ENCODE measurements at places on chromosomes 1 and 21.
A peak's percentile ranks its signal among the peaks of the same experiment; 100 is the strongest.

DNA sequence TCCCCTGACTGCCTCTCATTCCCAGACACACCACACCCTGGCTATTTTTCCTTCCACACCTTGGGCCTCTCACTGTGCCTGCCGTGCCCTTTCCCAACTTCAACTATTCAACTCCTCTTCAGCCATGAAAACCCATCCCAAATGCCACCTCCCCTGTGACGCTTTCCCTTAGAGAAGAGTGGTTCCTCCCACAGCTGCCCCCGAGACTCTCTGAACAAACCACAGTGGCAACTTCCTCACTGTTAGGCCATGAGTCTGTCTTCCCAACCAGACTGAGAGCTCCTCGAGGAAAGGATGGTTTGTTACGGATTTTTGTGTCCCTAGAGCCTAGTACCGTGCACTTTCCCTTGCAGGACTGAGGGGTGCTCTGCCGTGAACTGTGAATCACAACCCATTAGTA lies 59.2 kb downstream of the LRRN2 start:
- DNase-seq, result no peak

- no peak for DNase-seq
Measured at GRCh38 chr1:22849770-22850169, 122.9 kb downstream of the LACTBL1 start.

DNA sequence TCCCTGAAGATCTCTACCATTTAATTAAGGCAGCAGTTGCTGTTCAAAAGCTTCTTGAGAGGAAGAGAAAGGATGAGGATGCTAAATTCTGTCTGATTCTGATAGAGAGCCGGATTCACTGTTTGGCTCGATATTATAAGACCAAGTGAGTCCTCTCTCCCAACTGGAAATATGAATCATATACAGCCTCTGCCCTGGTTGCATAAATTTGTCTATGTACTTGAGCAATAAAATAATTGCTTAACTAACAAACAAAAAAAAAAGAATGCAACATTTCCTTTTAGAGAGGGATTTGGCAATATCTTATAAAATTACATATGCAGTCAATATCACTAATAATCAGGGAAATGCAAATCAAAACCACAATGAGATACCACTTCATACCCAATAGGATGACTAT lies 26.8 kb downstream of the ALDH9A1 start:
- DNase-seq, result peak; percentile 15

DNA sequence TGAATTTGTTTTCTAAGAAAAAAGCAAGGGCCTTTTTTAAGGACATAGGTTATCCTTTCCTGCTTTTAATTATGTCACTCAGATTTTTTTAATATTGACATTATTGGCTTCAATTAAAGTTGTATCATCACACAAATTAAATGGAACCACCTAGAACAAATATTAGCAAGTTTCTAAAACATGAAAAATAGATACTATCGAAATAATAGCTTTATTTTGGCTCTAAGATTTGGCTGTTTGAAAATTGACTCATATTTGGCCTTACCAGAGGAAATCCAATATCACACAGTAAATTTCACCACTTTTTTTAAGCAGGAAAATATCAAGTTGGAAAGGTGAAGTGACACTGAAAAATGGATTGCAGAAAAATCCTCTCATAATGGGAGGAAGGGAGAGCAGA lies 9.2 kb downstream of the DNASE2B start:
- DNase-seq, result no peak

- no peak for DNase-seq
Measured at GRCh38 chr1:167524651-167525050, 6.3 kb upstream of the CD247 start.

GRCh38 chr1:29368936-29369932 lies 132.9 kb downstream of the PTPRU start:
- no peak for DNase-seq

GRCh38 chr1:46621930-46622329 lies 5.3 kb upstream of the MOB3C start:
- DNase-seq, result no peak

DNA sequence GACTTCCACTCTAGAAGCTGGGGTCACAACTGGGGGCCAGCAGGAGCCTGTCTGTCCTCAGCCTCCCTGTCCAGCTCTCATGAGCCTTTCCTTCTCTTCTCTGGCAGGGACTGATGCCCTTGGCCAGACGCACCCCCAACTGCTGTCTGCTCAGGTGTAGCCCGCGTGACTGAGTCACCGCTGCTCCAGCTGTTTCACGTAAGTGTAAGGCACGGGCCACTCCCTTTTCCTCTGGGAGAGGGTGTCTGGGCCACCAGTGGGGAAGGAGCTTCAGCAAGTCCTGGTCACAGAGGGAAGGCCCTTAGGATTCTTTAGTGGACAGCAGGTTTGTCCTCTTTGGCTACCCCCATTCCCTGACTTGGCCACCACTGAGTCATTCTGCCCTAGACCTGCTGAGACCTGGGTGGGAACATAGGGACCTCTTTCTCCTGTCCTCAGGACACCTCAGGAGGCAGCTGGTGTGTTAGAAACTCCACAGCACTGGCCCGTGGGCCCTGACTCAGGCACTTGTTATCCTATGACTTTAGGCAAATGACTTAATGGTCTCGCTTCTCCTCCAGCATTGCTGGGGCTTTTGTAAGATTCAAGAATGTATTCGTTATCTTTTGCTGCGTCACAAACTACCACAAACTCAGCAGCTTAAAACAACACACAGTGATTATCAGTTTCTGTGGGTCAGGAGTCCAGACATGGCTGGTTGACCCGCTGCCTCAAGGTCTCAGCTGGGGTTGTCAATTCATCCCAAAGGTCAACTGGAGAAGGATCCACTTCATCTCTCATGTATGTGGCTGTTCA lies 64.8 kb downstream of the FAM163A start:
- peak; percentile 61 for DNase-seq

GRCh38 chr1:212070720-212071302 lies 35.3 kb downstream of the DTL start:
- no peak for DNase-seq

- DNase-seq, result no peak
Measured at GRCh38 chr1:235093696-235094592, 34.7 kb downstream of the TOMM20 start.

- DNase-seq, result peak; percentile 97
Measured at GRCh38 chr1:222167111-222167510, 380.8 kb downstream of the HHIPL2 start.

GRCh38 chr21:35057428-35057827 lies 8.3 kb upstream of the RUNX1 start:
- DNase-seq, result no peak

- no peak for DNase-seq
Measured at GRCh38 chr1:215890438-215890837, 323.3 kb downstream of the KCTD3 start.

DNA sequence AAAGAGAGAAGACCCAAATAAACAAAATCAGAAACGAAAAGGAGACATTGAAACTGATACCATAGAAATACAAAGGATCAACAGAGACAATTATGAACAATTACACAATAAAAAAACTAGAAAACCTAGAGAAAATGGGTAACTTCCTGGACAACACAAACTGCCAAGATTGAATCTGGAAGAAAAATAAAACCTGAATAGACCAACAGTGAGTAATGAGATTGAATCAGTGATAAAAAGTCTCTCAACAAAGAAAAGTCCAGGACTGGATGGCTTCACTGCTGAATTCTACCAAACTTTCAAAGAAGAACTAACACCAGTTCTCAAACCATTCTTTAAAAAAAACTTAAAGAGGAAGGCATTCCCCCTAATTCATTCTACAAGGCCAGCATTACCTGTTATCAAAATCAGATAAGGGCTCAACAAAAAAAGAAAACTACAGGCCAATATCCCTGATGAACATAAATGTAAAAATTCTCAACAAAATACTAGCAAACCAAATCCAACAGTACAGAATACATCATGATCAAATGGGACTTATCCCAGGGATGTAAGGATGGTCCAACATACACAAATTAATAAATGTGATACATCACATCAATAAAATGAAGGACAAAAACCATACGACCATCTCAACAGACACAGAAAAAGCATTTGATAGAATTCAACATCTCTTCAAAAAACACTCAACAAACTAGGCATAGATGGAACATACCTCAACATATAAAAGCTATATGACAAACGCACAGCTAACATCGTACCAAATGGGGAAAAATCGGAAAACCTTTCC lies 119.9 kb downstream of the ACBD6 start:
- no peak for DNase-seq

GRCh38 chr1:41385398-41386195 lies 24.4 kb downstream of the FOXO6 start:
- DNase-seq, result no peak

DNA sequence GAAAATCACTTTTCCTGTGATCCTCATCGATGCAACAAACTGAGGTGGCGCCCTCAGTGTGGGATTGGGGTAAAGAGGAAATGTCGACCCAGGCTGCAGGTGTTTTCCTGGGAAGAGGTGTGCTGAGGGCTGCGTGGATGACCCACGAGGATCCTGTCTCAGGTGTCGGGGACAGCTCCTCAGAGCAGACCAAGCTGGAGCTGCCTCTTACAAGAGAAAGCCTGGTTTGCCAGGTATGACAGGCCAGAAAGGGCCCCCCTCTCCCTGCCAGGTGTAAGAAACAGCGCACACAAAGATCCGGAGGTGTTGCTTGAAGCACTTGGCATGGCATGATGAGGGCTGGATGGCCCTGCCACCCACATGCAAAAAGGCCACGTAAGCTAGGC lies 12.6 kb downstream of the FHAD1 start:
- DNase-seq, result no peak

DNA sequence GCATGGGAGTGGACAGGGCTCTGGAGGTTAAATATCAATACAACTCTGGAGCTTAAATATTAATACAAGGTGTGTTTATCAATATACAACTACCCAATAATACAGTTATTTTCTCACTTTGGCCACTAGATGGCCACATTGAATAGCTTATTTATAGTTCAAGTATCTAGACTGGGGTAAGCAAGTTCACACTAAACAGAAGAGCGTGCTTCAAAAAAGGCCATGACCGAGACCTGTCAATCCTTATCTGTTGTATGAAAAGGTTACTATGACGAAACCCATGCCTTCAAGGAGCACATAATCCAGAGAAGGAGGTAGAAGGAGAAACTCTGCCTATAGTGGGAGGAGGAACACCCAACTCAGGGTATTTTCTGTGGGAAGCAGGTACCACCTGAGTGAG lies 29.1 kb downstream of the CHML start:
- DNase-seq, result no peak

DNA sequence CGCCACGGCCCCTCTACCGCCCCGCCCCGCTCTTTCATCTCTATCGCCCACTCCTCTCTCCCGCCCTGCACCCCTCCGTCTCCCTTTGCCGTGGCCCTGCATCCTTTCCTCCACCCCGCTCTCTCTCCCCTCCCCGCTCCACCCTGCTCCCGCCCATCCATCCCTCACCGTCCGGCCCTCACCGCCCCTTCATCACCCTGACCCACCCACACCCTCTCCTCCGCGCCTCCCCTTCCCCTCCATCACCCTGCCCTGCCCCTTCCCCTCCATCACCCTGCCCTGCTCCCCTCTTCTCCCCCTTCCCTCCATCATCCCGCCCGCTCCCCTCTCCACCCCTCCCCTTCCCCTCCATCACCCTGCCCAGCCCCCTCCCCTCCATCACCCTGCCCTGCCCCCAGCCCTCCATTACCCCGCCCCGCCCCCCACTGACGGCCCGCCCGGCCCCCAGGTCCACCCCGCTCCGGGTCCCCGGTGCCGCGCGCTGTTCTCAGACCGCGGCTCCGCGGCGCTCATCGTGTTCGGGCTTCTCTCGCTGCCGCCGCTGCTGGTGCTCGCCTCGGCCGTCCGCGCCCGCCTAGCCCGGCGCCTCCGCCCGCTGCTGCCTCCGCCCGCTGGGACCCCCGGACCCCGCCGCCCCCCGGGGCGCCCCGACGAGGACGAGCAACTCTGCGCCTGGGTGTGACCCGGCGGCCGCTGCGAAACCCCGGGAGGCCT lies 6.2 kb upstream of the ANKRD65 start:
- DNase-seq, result no peak

GRCh38 chr1:179021873-179022272 lies 3.8 kb upstream of the FAM20B start:
- DNase-seq, result no peak

GRCh38 chr1:44820328-44821239 lies 12.3 kb downstream of the BTBD19 start:
- no peak for DNase-seq

- DNase-seq, result no peak
Measured at GRCh38 chr1:67144696-67145095, 9.9 kb upstream of the C1orf141 start.

GRCh38 chr1:200699871-200700270 lies 30.2 kb upstream of the DDX59 start:
- DNase-seq, result no peak

DNA sequence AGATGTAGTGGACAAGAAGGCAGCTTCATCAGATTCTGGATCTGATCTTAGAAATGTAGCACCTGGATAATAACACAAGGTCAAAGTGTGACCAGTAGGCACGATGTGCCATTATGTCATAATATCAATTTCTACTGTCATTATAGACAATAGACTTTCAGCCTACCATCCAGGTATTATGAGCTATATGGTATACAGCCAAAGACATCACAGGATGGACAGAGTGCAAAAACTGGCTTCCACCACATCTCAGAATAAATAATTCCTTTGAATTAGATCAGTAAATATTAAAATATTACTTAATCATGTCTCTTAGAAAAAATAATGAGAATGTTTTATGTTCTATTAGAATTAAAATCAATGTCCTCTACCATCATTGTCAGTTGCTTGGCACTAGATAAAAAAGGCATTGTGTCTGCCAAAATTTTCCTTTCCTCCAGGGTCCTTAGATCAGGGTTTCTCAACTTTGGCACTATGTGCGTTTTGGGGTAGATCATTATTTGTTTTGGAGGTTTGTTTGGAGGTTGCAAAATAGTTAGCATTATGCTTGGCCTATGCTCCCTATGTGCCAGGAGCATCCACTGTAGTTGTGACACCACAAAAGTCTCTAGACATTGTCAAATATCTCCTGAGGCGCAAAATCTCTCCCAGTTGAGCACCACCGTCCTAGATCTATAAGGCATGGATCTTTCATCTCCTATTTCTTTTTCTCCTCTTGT lies 86.7 kb upstream of the NRIP1 start:
- DNase-seq, result no peak

DNA sequence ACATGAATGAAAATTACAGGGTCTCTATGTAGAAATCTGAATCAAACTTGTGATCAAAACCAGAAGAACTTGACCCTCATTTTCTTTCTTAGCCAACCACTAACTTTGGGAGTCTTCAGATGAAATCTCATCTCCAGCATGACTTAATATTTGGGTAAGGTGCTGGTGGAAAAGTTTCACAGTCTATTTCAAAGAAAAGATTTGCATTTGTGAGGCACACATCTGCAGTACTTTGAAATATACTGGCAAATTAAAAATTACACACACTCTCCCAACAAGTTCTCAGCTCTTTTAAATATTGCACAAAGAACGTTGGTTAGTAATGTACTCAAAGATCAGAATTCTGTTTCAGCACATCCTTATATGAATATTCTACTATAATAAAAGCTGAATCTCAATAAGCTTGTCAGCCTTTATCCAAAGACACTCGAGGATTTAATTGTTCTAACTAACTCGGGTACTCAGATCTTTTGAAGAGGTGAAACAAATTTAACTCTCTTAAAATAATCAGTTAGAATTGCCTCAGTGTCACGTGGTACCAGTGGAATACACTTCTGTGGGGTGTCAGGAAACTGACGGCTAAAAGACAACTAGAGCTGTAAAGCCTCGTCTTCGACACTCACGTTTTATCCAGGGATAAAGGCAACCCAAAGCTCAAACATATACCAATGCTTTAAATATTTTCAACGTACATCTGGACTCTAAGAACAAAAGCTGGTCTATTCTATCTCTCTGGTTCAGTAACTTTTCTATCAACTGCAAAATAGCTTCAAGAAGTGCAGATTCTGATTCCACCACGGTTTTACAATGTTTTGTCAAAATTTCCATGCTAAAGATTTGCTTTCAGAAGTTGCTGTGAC lies 19.0 kb downstream of the SAMSN1 start:
- DNase-seq, result no peak
